Spinal cord (tissue), 10 donors: ENCODE measurements at places on chromosomes 6 and 20.

GRCh38 chr6:21085211-21085610 is 508.3 kb upstream of the SOX4 start:
- H3K27ac ChIP-seq, result no peak overlapping the region
- H3K36me3 ChIP-seq, result no peaks in the 10 kb centered on the region
- no peak for DNase-seq
- H3K27me3 ChIP-seq, result no peaks in the 10 kb centered on the region

DNA sequence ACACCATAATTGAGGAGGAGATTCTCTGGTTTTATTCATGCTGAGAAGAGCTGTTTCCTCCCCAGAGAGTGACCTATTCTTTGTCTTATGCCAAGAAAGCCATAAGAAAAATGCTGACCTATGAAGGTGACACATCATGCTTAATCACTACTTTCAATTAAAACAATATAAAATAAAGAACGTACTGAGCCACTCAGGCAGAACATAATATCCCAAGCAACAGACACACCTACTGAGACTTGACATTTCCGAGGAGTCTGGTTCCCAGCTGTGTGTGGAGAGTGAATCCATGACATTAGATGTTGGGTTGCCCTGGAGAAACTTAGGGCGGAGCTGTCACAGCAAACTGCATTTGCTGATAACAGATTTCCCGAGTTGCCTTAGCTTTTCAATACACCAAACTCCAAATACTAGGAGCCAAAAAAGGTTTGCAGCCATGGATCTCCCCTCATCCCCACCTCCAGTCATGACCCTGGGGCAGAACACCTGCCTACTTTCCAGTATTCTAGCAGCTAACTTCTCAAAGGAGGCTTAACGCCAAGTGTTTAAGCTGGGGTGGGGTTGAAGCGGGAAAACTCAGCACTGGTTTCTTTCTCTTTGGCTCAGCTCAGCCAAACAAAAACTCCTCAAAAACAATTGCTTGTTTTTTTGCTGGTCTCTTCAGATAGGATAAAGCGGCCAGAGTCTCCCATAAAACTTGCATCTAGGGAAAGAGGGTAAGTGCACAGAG is 92.2 kb downstream of the BACH2 start:
- H3K4me1 ChIP-seq, result peaks cover 3% of the 10 kb centered on the region
- DNase-seq, result no peak
- no peak overlapping the region for H3K4me3 ChIP-seq
- no peaks in the 10 kb centered on the region for H3K36me3 ChIP-seq
- no peaks in the 10 kb centered on the region for H3K27me3 ChIP-seq

DNA sequence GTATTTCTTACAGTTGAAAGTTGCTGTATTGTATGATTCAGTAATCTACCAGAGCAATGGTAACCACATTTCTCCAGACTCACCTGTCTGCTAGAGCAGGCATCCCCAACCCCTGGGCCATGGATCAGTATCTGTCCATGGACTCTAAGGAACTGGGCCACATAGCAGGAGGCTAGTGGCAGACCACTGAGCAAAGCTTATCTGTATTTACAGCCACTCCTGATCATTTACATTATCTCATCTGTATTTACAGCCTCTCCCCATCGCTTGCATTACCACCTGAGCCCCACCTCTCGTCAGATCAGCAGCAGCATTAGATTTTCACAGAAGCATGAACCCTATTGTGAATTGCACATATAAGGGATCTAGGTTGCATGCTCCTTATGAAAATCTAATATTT is 60.3 kb upstream of the MANEA start:
- H3K4me3 ChIP-seq, result no peak overlapping the region
- no peaks in the 10 kb centered on the region for H3K36me3 ChIP-seq
- no peak for DNase-seq

- H3K27ac ChIP-seq, result no peak overlapping the region
- no peak for DNase-seq
- no peak overlapping the region for H3K4me3 ChIP-seq
- H3K27me3 ChIP-seq, result no peaks in the 10 kb centered on the region
- peaks cover 7% of the 10 kb centered on the region for H3K4me1 ChIP-seq
- H3K36me3 ChIP-seq, result peaks cover 2% of the 10 kb centered on the region
These were observed 44.3 kb downstream of the MARCKS start for GRCh38 chr6:113901482-113901881.

- no peaks in the 10 kb centered on the region for H3K36me3 ChIP-seq
- no peak for DNase-seq
- no peaks in the 10 kb centered on the region for H3K4me1 ChIP-seq
- H3K27ac ChIP-seq, result no peak overlapping the region
- H3K4me3 ChIP-seq, result no peak overlapping the region
These were observed 445.7 kb downstream of the CDC5L start for GRCh38 chr6:44833248-44833647.

DNA sequence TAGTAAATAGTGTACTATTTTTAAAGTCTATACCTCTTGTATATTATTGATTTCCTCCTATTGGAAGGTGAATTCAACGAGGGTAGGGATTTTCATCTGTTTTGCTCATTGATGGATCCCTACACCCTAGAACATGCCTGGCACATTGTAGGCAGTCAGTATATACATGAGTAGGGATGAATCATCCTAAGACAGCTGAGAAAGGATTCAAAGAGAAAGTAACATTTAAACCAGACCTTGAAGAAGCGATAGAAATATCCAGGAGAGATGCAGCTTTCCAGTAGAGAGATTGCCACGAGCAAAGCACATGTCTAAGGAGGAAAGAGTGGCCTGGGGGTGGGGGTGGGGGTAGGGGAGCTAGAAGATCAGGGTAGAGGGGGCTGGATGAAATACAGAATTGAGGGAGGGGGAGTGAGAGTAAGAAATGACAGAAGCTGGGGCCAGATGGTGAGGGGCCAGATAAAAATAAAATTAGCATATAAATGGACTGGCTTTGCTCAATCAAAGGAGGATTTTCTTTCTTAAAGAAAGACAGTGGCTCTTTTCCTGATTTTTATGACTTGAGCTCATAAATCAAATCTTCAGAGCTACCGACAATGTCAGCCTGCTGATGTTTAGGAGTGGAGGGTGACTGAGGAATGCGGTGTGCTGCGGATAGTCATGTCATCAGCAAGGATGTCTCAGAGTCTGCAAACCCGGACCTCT is 168.2 kb downstream of the SAMD5 start:
- no peak for DNase-seq
- no peaks in the 10 kb centered on the region for H3K27me3 ChIP-seq
- H3K4me1 ChIP-seq, result no peaks in the 10 kb centered on the region
- no peaks in the 10 kb centered on the region for H3K36me3 ChIP-seq

DNA sequence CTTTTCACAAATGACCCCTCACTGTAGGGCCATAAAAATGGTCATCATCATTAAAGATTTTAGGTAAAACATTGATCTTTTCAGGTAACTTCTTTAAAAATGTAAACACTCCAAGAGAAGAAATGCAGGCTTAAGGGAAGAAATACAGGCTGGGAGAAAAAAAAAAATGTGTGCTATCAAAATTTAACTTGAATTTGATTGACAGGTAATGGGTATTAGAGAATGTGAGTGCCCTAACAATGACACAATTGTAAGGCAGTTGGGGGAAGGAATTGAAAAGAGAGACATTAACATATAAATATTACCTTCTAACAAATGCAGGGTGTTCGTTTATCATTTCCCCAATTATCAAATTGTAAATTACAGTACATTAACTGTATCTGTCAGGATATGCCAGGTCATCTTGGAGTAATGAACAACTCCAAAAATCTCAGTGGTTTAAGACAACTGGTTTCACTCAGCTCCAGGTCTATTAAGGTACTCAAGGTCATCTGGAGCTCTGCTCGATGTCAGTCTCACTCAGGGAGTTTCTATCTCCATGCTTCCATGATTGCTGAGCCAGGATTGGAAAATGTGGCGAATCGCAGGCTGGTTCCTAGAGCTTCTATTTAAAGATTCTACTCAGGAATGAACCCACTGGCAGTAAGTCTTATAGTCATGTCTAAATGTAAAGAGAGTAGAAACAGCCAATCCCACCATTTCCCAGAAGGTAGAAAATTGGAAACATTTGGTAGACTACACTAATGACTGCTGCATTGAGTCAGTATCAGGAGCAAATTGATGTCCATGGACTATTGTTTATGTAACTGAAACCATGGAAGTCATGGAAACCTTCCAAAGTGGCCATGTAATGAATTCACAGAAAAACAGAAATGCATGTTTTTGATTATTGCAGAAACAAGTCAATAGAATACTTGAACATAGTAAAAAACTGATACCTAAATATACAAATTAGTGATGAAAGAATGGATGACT is 55.6 kb downstream of the FRK start:
- peaks cover 3% of the 10 kb centered on the region for H3K4me1 ChIP-seq
- DNase-seq, result no peak
- H3K27me3 ChIP-seq, result no peaks in the 10 kb centered on the region
- H3K27ac ChIP-seq, result no peak overlapping the region
- H3K36me3 ChIP-seq, result no peaks in the 10 kb centered on the region
- H3K4me3 ChIP-seq, result no peak overlapping the region

DNA sequence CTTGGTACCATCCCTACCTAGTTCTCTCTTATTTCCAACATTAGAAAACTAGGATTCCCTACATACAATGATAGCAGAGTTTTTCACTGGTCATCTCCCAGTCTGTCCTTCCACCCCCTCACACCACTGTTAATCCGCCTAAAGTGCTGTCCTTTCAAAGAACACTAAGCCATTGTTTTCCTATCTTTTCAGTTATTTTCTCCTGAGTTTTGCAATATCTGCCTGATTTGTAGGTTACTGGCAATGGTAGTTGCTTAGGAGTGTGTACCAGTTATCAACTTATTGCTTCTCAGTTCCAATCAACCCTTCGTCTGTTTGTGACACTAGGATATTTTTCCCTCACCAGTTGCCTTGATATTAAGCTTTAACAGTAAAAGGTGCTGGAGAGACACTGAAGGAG is 135.0 kb downstream of the EPM2A start:
- DNase-seq, result no peak
- no peaks in the 10 kb centered on the region for H3K27me3 ChIP-seq
- H3K36me3 ChIP-seq, result no peaks in the 10 kb centered on the region
- no peak overlapping the region for H3K4me3 ChIP-seq

DNA sequence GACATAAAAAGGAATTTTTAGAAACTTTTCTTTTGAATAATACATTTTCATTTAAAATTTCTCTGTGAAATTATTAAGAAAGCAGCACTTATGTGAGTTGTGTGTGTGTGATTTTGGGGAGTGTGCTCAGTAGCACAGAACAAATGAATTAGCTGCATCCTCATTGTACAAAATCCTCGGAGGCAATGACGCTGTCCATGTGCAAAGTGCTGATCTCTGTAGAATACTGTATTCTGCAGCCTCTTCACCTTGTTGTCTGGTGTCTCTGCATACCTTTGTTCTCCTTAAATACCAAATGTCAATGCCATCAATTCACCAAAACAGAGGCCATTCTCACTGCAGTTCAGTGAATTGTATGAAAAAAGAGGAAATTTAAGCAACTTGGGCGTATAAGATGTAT is 838.4 kb downstream of the QKI start:
- no peak overlapping the region for H3K27ac ChIP-seq
- no peaks in the 10 kb centered on the region for H3K4me1 ChIP-seq
- DNase-seq, result no peak
- no peak overlapping the region for H3K4me3 ChIP-seq
- no peaks in the 10 kb centered on the region for H3K36me3 ChIP-seq

DNA sequence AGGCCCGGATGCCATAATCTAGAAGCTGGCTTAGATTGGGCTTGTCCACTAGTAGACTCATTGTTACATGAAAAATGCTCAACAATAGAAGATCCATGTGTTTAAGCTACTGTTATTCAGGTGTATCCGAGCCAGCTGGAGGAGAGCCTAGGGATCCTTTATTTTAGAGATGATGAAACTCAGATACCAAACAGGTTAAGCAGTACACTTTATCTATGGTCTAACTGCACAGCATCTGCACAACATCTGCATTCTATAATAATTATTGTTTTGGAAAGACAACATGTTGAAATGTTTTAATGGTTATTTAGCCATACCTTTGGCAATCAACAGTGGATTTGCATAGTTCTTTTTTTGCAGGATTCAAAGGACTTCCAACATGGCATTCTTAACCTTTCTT is 134.1 kb downstream of the RFPL4B start:
- DNase-seq, result no peak
- no peaks in the 10 kb centered on the region for H3K27me3 ChIP-seq
- no peak overlapping the region for H3K4me3 ChIP-seq
- no peaks in the 10 kb centered on the region for H3K36me3 ChIP-seq
- no peaks in the 10 kb centered on the region for H3K4me1 ChIP-seq

DNA sequence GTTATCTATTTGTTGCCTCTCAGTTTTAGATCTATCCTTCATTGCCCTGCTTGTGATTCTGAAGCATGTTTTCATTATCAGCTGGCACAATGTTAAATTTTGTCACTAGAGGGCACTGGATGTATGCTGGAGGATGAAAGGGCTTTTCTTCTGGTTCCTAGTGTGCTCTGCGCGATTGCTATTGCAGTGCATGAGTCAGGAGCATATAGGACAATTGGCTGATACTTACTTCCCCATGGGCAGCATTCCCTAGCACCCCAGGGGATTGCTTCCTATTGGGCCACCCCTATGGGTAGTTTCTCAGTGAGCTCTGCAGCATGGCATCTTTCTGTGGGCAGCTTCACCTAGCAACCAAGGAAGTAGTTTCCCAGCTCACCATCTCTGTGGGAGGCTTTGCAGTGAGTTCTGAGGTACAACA is 280.3 kb upstream of the SYNCRIP start:
- H3K36me3 ChIP-seq, result no peaks in the 10 kb centered on the region
- H3K27ac ChIP-seq, result no peak overlapping the region
- no peak overlapping the region for H3K4me3 ChIP-seq
- no peaks in the 10 kb centered on the region for H3K27me3 ChIP-seq

GRCh38 chr6:170052991-170053821 is 237.7 kb downstream of the DLL1 start:
- DNase-seq, result no peak
- no peaks in the 10 kb centered on the region for H3K36me3 ChIP-seq
- H3K4me1 ChIP-seq, result peaks cover 11% of the 10 kb centered on the region
- no peak overlapping the region for H3K27ac ChIP-seq

DNA sequence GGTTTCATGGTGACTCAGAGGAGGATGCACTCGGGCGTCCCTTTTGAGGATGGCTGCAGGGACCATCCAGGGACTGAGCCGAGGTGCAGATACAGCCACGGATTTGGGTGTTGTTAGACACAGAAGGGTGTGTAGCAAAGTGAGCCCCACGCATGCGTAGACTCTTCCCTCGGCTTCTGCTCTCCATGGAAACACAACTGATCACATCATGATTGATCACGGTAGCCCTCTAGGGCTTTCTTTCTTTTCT is 606 bp upstream of the ULBP1 start:
- H3K27ac ChIP-seq, result no peak overlapping the region
- peaks cover 28% of the 10 kb centered on the region for H3K4me1 ChIP-seq

DNA sequence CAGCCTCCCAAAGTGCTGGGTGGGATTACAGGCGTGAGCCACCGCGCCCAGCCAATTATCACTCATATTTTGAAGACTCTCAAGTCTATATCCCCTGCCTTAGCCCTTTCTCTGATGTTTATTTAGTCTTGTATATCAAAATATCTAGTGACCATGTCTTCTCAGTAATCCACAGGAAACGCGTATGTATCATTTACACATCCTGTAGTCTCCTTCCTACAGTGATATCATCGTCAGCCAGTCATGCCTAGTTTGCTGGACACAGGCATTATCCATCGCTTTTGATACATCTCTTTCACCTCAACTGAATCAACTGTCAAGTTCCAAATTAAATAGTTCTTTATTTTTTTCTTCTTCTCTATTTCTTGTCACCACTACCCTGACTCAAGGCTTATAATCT is 223.7 kb downstream of the NKAIN2 start:
- no peak overlapping the region for H3K27ac ChIP-seq
- no peaks in the 10 kb centered on the region for H3K36me3 ChIP-seq
- no peak for DNase-seq
- H3K4me1 ChIP-seq, result no peaks in the 10 kb centered on the region
- no peaks in the 10 kb centered on the region for H3K27me3 ChIP-seq

- H3K4me3 ChIP-seq, result no peak overlapping the region
- no peaks in the 10 kb centered on the region for H3K36me3 ChIP-seq
- no peaks in the 10 kb centered on the region for H3K4me1 ChIP-seq
These were observed 116.2 kb downstream of the MAP3K5 start for GRCh38 chr6:136676075-136676474.
